ENCODE measurements at places on chromosomes 3 and 15. TPM values are rescaled to one million over a fixed set of nuclear protein-coding genes. Genes with fewer than 3 reads are reported as not detected.

- DNase-seq = no peak
Measured at GRCh38 chr3:124115956-124116355, 124.0 kb upstream of the ROPN1 start.

GRCh38 chr3:134308350-134308891 lies 57.8 kb upstream of the RYK start:
- no peak for DNase-seq

- DNase-seq = no peak
Measured at GRCh38 chr15:39497016-39497758, 83.7 kb upstream of the THBS1 start.

DNA sequence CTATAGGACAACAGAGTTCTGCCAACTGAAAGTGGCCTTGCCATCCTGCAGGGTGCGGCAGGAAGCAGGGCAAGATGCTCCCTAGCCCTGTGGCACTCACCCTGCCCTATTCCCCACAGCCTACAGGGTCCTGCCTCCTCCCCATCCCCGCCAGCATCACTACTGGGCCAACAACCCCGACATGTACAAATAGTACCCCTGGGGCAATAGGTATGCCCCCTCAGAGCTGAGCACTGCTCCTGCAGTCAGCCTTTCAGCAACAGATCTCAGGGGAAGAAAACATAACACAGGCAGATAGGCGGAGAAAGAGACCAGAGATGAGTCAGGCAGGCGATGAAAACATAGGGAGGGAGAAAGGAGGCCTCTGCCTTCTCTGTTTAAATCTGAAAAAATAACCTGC lies 74.7 kb downstream of the XXYLT1 start:
- DNase-seq = no peak

GRCh38 chr15:99954361-99955180 lies 221.3 kb upstream of the LYSMD4 start:
- no peak for DNase-seq

- no peak for DNase-seq
Measured at GRCh38 chr15:57286446-57287122, 89.7 kb upstream of the CGNL1 start.

DNA sequence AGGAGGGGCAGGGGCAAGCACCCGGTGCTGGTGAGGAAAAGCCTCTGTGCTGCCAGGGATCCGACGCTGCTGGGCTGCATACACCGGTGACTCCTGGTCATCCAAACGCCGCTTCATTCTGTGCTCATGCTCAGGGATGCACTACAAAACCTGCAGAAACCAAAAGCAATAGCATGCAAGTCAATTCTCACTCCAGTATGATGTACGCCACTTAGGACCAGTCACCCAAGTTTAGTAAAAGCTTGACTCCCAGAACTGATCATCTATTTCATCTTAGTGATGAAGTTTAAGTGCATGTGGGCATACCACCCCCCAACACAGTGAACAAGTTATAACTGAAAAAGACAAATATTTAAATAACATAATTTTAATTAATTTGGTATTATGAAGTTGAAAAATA lies 21.2 kb downstream of the SIN3A start:
- no peak for DNase-seq

DNA sequence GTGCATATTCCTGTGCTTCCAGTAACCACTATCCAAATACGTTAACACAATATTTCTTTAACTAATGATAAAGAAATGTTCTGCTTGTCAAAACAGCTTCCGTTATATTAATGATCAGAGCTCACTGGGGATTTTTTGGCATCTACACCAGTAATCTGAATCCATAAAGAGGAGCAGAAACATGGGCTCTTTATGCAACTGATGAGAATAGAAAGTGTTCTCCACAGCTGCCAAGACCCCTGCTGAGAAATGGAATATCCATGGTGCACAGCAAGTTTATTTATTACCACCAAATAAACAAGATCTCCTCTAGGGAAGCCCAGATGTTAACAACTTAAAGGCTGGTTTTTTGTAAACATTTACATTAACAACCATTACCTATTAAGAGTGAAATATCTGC lies 54.5 kb downstream of the ALDH1A2 start:
- no peak for DNase-seq

- no peak for DNase-seq
Measured at GRCh38 chr3:130843441-130843840, 50.4 kb upstream of the ATP2C1 start.

- no peak for DNase-seq
Measured at GRCh38 chr3:62712746-62713145, 162.5 kb downstream of the CADPS start.

DNA sequence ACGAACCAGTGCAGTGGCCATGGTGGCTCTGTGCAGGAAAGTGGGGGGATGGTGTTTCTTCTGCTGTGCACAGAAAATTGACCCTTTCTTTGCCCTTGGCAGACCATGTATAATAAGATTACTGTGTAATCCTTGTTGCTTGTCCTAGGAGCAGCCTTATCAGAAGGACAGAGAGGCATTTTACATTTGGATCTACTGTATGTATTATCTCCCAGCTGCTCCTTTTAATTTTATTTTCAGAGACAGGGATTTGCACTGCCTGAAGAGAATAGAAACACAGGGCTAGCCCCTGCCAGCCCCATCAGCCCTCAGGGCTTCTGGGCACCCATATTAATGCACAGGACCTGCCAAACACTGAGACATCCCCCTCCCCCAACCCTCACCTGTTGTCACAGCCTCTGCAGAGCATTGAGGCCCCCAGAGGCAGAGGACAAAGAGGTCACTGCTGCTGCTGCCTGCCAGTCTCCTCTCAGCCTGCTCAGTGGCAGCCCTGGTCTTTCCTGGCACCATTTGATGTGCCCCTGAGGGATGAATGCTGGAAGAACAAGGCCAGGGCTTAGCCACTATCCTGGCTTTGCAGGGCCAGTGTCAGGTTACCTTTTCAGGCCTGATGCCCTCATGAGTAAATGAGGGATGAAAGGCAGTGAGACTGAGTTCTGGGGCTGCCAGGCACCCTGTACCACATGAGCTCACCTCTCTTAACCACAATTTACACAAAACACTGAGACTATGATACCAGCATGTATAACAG lies 533.4 kb downstream of the NTRK3 start:
- DNase-seq = no peak

DNA sequence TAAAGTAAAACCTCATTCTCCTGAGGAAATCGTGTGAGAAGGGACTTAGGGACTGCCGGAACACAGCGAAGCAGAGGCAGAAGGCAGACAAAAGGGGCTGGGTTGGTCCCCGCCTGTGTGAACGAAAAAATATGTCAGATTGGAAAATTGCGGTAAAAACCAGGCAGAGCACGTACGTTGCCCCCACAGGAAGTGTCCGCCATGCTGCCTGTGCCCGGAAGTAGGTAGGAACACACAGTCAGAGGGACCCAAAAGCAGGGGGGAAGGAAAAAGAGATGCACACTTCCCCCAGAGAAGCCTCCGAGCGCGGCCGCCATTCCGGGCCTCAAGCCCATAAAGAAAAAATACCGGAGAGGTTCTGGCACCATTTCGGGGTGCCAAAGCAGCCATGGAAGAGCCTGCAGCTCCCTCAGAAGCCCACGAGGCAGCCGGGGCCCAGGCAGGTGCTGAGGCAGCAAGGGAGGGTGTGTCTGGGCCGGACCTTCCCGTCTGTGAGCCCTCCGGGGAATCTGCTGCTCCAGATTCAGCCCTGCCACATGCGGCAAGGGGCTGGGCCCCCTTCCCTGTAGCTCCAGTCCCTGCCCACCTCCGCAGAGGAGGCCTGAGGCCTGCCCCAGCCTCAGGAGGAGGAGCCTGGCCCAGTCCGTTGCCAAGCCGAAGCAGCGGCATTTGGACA lies at the start of gene MKRN3:
MKRN3 (plus strand) TSS at position 280 of the 676 bp plus-strand sequence; CDS start at position 389, 109 bp downstream.
- DNase-seq = no peak

DNA sequence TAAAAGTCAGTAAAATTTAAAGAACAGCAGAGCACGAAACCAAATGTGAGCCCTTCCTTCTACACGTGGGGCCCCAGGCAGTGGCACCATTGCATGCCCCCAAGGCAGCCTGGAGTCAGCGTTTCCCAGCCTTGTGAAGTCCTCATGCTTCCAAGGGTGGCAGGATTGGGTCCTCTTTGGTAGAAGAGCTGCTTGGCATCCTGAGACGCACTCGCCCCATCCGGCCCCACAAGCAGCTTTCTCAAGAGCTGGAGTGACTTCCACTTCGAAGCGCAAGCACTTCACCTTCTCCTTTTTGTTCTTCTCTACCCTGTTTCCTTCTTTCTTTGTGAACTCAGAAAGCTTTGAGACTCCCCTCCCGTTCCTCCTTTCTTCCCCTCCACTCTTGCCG lies 34.7 kb downstream of the ZNF710 start:
- no peak for DNase-seq

DNA sequence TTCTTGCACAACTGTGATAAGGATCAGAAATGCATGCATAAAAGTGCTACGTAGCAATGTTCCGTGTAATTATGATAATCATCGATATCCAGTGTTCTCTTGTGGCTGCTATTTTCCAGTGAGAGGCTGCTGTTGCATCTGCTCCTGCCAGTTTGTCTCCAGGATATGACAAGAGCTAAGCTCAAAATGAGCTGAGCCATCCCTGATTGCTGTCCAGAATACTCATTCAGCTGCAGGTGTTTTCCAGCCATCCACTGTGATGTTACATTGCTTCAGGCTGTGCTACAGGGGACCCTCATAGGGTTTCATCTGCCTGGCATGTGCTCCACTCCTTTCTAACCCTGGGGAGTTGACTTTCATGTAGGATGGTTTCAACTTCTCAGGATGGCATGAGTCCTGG lies 976.0 kb downstream of the ROBO1 start:
- DNase-seq = no peak

- DNase-seq = peak; percentile 78
Measured at GRCh38 chr3:160801386-160802118, 45.5 kb downstream of the PPM1L start.

GRCh38 chr3:35744419-35744818 lies 105.1 kb downstream of the ARPP21 start:
- DNase-seq = peak; percentile 0

- DNase-seq = no peak
Measured at GRCh38 chr3:29370476-29371420, 89.9 kb downstream of the RBMS3 start.

GRCh38 chr3:169259134-169259533 lies 404.4 kb downstream of the MECOM start:
- no peak for DNase-seq

DNA sequence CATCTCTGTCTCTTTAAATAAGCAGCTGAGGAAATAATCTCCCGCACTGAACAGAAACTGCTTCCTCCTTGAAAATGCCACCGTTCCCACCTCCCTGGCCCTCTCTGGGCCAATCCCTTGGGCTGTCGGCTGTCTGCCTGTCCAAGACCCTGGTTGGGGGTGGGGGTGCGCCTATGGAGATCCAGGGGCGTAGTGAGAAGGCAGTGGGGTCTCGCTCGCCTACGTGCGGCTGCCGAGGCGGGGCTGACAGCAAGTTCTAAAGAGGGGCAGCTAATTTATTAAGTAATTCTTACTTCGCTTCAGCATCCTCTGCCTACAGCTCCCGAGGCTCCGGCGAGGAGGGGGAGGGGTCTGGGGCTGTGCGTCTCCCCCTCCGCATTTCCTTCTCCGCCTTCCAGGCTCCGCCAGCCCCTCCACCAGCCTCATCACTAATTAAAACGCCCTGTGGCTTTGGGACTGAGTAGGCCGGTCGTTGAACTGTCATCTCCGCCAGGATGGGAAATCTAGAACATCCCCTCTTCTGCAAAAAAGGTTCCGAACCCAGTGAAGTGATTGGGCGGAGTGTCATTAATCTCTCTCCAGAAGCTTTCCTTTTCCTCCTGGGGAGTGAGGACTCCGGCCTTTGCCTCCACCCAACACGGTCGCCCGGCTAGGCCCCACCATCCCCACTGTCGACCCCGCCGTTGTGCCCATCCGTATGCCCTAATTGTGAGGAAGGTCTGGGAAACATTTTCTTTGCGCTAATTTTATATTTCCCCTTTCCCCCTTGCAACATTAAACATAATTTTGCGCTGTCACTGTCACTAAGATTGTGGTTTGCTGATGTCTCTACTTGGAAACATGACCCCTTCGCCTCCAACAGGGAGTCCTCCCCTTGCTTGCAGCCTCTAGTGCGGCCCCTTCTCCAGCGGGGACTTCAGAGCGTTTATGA lies 16.9 kb downstream of the NR2F2 start:
- DNase-seq = no peak

DNA sequence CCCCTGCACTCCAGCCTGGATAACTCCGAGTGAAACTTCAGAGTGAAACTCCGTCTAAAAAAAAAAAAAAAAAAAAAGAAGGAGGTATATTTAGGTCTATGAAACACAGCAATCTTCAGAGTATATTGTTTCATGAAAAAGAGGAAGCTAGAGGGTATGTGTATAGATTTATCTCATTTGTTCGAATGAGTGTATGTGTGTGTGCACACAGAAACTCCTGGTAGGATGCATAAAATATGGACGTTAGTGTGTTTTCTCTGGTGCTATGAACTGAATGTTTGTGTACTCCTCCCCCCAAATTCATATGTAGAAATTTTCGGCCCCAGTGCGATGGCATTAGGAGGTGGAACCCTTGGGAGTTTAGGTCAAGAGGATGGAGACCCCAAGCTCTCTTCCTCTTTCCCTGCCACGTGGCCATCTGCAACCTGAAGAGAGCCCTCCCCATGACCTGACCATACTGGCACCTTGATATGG lies 98.6 kb upstream of the KLF13 start:
- DNase-seq = no peak

DNA sequence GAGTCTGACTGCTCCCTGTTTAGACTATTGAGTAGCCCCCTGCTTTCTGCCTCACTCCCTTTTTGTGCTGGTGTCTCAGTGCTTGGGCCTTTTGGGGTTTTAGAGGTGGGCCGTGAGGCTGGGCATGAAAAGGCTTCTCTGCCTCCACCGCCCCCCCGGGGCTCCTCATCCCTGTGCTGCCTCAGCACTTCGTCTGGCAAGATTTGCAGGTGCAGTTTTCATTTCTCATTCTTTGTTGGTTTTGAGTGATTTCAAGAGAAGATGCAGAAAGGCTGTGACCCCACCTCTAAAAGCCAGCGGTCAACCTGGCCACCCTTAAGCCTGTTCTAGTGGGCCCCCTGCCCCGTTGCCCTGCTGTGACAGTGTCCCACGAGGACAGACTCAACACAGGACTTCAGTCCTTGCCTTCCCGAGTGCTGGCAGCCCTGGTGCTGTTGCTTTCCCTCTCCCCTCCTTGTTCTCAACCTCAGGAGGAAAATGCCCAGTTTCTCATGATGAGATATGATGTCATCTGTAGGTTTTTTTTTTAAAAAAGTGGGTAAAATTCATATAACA lies 38.0 kb downstream of the APBA2 start:
- DNase-seq = no peak

- no peak for DNase-seq
Measured at GRCh38 chr3:124467980-124468902, 262.0 kb upstream of the UMPS start.

Gene MTMR10
- total RNA-seq = 18.1 TPM

Gene CCR2
- total RNA-seq = not detected

Gene TPRG1
- not detected for total RNA-seq

Gene CPN2
- not detected for total RNA-seq

Gene DNAJC19
- total RNA-seq = 32.9 TPM

Gene POLR2H
- total RNA-seq = 182 TPM

Gene PCLAF
- 107 TPM for total RNA-seq

Gene LRTM1
- not detected for total RNA-seq

Gene GPR62
- not detected for total RNA-seq

Gene THAP10
- 9.1 TPM for total RNA-seq

Gene FAM107A
- total RNA-seq = 0.22 TPM

Gene MEX3B
- total RNA-seq = 4.7 TPM

Data from epithelial cell of proximal tubule (primary cell).